ENCODE measurements at places on chromosomes 12 and 14.

DNA sequence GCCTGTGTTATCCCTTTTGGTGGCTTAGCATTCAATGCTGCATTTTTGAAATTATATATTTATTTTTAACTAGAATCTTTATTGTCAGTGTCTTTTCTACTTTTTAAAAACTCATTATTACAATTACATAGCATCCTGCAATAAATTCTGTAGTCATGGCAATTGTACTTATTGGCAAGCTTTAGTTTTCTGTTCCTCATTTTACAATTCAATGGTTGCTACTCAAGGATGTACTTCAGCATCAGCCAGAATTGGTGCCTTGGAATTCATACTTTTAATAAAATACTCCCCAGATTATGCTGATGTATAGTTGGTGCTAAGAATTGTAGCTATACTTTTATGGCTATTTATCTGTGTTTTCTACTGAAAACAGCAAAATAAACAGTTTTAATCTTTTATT lies 1756.8 kb upstream of the SEL1L start:
- DNase-seq, result no peak

DNA sequence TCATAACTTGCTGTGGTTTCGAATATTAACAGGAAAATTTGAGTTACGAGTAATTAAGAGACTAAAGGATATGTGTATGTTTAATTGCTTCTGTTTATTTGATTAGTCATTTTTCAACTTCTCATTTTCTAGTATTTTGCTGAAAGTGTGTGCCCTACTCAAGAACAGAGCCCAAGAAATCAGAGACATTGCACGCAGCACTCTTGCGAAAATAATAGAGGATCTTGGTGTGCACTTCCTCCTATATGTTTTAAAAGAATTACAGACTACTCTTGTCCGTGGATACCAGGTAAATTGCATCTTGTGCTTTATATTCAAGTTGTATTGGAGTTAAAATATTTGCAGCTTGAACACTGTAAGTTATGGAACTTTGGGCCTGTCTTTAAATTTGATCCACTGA lies 50.8 kb downstream of the ARL1 start:
- no peak for DNase-seq

- no peak for DNase-seq
These were observed 266.2 kb downstream of the TMTC2 start for GRCh38 chr12:82952946-82953345.

GRCh38 chr14:100803226-100803625 lies 22.7 kb upstream of the MEG3 start:
- DNase-seq, result no peak

All from NCI-H524 treated with DMSO at 0.1 percent for 48 hours (cell line).